CD4-positive, alpha-beta T cell (primary cell): ENCODE measurements at places on chromosomes 3 and 15. TPM values are rescaled to one million over a fixed set of nuclear protein-coding genes. Genes with fewer than 3 reads are reported as not detected.

Gene ITIH1
- total RNA-seq: not detected

DNA sequence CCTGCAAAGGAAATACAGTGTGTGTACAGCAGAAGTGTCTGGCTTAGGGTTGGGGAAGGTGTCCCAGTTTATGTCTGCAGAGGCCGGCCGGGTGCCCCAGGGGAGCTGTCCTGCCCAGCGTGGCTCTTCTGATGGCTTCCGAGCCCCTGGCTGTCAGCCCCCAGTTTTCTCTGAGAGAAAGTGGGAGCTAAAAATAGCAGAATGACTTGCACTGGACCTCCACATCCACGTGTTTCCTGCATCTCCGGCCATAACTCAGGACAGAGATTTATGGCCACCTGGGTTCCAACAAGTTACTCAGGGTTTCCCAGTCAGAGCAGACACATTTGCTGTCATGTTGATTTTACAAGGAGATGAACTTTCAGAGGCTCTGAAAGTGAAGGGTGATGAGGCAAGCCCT lies 192.0 kb downstream of the ATP10A start:
- no peak for DNase-seq
- peaks cover 14% of the 10 kb centered on the region for H3K27me3 ChIP-seq
- H3K4me3 ChIP-seq: no peak overlapping the region

DNA sequence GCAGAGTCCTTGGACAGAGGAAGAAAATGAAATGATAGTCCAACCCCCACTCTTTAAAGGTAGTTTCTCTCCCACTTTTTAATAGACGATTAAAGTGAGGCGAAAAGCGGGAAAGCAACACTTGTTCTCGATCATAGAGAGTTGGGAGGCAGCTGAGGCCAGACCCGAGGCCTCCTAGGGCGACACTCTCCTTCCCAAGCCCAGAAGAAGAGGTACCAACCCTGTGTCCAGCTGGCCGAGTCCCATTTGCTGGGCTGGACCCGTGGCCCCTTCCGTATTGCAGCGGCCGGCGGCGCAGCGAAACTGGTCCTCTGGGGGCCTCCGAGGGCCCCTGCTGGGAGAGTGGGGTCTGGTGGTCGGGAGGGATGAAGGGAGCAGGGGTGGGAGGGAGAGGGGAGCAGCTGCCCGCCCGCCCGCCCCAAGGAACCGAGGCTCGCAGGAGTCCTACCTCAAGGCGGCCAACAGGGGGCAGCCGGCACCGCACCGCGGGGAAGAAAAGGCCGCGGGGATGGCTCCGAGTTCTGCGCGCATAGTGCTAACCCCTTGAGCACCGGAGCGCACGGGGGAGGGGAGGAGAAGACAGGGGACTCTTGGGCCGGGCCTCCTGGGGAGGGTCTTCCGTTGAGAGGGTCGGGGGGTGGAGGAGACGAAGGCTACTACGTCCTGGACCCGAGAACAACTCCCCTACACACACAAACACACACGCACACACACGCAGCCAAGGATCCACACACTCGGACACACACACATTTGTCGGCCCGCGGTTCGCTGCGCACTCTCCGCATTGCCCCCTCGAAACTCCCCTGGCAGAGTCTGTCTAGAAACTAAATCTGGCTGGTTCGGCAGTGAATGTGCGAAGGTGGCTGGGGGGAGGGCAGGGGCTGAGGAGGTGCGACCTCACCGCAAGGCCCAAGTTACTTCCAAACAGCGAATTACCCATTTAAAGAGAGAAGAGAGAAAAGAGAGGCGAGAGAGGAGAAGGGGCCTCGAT lies 2.0 kb downstream of the WNT5A start:
- peaks cover 90% of the 10 kb centered on the region for H3K27me3 ChIP-seq
- H3K4me1 ChIP-seq: no peaks in the 10 kb centered on the region
- H3K4me3 ChIP-seq: no peak overlapping the region
- no peak overlapping the region for H3K27ac ChIP-seq
- no peak for DNase-seq
- no peaks in the 10 kb centered on the region for H3K36me3 ChIP-seq

GRCh38 chr15:80121546-80121945 lies 31.3 kb upstream of the FAH start:
- H3K4me1 ChIP-seq: no peaks in the 10 kb centered on the region
- H3K36me3 ChIP-seq: peaks cover 42% of the 10 kb centered on the region
- DNase-seq: no peak
- H3K27ac ChIP-seq: no peak overlapping the region
- no peak overlapping the region for H3K4me3 ChIP-seq

DNA sequence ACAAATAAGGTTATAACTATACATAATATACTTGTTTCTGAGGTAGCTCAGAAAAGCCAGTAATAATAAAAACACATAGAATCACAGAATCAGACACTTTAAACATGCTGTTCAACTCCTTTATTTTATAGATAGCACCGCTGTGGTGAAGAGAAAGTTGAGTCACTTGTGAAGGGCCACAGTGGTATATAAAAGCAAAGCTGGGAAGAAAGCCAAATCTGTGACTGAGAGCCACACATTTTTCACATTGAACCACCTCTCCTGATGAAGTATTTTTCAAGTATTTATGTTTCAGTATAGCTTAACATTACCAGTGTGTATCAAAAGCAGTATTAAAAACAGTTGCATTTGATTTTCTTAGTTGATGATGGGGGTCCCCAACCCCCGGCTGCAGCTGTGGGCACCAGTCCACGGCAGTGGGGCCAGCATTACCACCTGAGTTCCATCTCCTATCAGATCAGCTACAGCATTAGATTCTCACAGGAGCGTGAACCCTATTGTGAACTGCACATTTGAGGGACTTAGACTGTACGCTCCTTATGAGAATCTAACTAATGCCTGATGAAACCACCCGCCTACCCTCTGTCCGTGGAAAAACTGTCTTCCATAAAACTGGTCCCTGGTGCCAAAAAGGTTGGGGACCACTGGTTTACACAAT lies 46.2 kb downstream of the TBL1XR1 start:
- peaks cover 39% of the 10 kb centered on the region for H3K4me1 ChIP-seq
- DNase-seq: no peak
- no peaks in the 10 kb centered on the region for H3K27me3 ChIP-seq

DNA sequence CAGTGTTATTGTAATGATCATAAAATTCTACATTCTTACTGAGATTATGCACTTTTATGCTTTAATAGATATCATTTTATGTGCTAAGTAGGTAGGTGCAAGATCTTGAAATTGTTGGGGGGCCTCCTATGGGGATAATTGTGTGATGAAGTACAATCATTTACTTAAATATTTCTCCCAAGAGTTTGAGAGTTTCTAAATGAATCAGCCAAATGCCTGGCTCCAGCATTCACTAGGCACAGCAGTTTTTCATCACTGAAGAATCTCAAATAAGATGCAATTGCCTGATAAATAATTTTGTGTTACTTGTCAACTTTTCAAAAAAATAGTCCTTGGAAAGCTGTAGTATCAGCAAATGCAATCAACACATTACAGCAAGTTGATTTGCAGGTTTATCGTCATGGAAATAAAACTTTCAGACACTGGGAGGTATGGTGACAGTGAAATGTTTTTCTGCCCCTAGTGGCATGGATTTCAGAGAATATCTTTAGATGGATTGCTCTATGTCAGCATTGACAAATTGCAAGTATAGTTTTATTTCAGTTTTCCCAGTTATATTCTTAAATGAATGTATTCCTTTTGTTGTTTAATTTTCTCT lies 167.1 kb downstream of the NEK11 start:
- H3K4me1 ChIP-seq: no peaks in the 10 kb centered on the region
- DNase-seq: no peak

- no peaks in the 10 kb centered on the region for H3K4me1 ChIP-seq
- H3K27me3 ChIP-seq: no peaks in the 10 kb centered on the region
- DNase-seq: no peak
Observed at GRCh38 chr3:35602395-35602936, 36.9 kb upstream of the ARPP21 start.

- no peaks in the 10 kb centered on the region for H3K4me1 ChIP-seq
- H3K4me3 ChIP-seq: no peak overlapping the region
- H3K27me3 ChIP-seq: peaks cover 4% of the 10 kb centered on the region
- H3K27ac ChIP-seq: no peak overlapping the region
Observed at GRCh38 chr3:70856414-70857162, 544.1 kb upstream of the MDFIC2 start.

DNA sequence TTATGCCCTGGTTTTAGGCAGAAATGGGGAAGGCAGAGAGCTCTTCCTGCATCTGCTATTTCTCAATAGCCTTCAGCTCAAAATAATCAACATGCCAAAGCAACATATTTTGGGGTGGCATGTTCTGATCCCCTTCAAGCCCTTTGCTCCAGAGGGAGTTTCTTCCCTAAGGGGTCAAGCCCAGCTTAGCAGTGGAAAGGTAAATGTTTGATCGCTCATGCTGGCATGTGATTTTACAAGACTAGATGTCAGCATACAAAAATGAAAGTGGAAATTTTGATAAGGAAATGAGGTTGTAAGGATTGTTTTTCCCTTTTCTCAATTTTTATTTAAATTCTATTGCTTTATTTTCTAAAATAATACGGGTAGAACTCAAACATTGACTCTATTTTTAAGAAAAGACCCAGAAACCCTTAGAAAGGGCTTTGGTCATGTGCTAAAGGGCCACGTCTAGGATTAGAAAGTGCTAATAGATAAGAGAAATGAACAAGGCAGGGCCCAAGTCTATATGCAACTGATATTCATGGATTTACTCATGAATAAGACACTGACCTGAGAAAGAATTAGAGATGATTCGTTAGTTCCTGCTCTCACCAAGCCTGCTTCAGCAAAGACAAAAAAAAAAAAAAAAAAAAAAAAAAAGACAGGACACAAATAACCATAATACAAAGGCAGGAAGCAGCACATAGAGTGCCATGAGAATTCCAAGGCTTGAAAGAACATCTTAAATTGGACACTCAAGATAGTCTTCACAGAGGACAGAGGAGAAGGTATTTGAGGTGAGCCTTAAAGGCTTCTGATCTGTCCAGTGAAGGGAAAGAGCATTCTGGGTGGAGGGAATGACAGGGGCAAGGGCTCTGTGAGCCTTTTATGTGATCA lies 55.0 kb upstream of the NR2E3 start:
- peaks cover 5% of the 10 kb centered on the region for H3K27me3 ChIP-seq
- H3K4me1 ChIP-seq: no peaks in the 10 kb centered on the region
- no peaks in the 10 kb centered on the region for H3K36me3 ChIP-seq
- no peak overlapping the region for H3K27ac ChIP-seq

GRCh38 chr3:9627901-9628633 lies 21.2 kb upstream of the MTMR14 start:
- no peaks in the 10 kb centered on the region for H3K36me3 ChIP-seq

Gene IMPG2
- total RNA-seq: 0.45 TPM

Gene GABRB3
- not detected for total RNA-seq

- DNase-seq: no peak
- H3K4me1 ChIP-seq: no peaks in the 10 kb centered on the region
- H3K27me3 ChIP-seq: no peaks in the 10 kb centered on the region
- H3K36me3 ChIP-seq: no peaks in the 10 kb centered on the region
- no peak overlapping the region for H3K27ac ChIP-seq
Observed at GRCh38 chr3:42056840-42057239, 34.3 kb upstream of the TRAK1 start.

- H3K27ac ChIP-seq: no peak overlapping the region
- H3K4me1 ChIP-seq: no peaks in the 10 kb centered on the region
- H3K27me3 ChIP-seq: peaks cover 26% of the 10 kb centered on the region
- no peaks in the 10 kb centered on the region for H3K36me3 ChIP-seq
Observed at GRCh38 chr3:9598783-9599387, 45.3 kb upstream of the LHFPL4 start.

DNA sequence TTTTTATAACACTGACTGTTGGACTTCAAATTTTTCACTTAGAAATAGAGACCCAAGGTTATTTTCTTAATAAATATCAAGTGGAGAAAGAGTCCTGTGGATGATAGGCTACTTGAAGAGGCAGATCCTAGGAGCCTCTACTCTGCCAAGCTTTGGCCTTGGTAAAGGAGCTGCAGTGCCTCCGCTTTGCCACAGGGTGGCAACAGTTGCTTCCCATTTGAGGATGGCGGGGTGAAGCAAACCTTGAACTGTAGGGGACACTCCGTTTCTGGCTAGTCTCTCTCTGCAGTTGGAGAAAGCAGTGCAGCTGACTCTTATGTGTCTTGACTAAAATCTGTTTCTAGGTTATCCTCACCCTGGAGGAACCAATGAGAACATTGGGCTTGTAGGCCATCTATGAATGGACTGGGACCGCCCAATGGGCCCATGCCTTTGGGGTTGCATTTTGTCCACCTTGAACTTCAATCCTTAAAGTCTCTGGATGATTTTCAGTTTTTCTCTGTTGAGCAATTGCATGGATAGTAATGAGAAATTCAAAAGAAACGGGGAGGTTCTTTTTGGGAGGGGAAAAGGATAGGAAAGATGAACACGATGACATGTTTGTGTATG lies 9.8 kb downstream of the SCG5 start:
- DNase-seq: peak; percentile 29
- H3K27ac ChIP-seq: no peak overlapping the region
- H3K4me3 ChIP-seq: no peak overlapping the region

Gene DTWD1
- 10.2 TPM for total RNA-seq

Gene ADAMTS9
- total RNA-seq: not detected

GRCh38 chr3:34972481-34972880 lies 666.8 kb upstream of the ARPP21 start:
- no peak overlapping the region for H3K4me3 ChIP-seq
- no peak overlapping the region for H3K27ac ChIP-seq
- no peaks in the 10 kb centered on the region for H3K4me1 ChIP-seq
- H3K36me3 ChIP-seq: no peaks in the 10 kb centered on the region
- DNase-seq: no peak

DNA sequence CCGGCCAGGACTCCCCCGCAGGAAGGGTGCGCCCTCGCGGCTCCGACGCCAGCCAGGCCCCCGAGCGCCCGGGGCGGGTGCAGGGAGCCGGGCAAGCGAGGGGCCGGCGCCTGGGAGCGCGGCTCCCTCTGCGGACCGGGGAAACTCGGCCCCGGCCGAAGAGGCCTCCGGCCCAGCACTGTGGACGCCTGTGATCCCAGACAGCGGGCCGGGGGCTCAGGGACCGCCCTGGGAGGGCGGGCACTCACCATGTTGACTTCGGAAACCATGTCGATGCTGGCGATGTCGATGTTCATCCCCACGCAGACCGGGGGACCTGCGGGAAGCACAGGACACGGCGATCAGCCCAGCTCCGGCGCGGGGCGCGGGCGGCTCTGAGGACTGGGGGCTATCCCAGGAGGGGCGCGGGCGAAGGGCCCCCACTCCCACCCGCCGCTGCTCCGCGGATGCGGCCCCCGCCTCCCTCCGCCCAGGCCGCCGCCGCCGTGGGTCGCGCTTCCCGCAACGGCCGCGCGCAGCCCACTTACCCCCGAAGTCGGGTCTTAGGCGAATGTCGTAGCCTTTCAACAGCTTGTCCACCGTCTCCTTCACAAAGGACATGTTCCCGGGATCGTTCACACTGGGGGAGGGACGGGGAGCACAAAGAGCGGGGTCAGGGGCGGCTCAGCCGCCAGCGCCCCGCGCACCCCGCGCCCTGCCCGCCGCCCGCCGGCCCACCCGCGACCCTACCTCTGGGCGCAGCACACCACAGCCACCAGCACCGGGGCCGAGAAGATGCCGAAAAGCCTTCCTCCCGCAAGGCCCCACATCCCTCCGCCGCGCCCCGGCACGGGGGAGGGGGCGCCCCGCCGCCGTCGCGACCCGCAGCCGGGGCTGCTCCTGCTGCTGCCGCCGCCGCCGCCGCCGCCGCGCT lies at the start of gene GABRB3:
Gene GABRB3 (minus strand): TSS at position 913 of the 913 bp plus-strand sequence.
- no peak within 1 kb of the TSS for H3K4me3 ChIP-seq
- H3K27ac ChIP-seq: no peak within 1 kb of the TSS
- H3K27me3 ChIP-seq: peaks cover 5% of the 10 kb centered on the region
- no peaks in the 10 kb centered on the region for H3K4me1 ChIP-seq
- no peaks in the 10 kb centered on the region for H3K36me3 ChIP-seq
